ENCODE measurements at places on chromosomes 3 and 15.

- DNase-seq = no peak
These were observed 8.9 kb upstream of the RAMAC start for GRCh38 chr15:82977076-82977475.

- DNase-seq = no peak
These were observed 95.7 kb upstream of the C3orf80 start for GRCh38 chr3:160129459-160130061.

DNA sequence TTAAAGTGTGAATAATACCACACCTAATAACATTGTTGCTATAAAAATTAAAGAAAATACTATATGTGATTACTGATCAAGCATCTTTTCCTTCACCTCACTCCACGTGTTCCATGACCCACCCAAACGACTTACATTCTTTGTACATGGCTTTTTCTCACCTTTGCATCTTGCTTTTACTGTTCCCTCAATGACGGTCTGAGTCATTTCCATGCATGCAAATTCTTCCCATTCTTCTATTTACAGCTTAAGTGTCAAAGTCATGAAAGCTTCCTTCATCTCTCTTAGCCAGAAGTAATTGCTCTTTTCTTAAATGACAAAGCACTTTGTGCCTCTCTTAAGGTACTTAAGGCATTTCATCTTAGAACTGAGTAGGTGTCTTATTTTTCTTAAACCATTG, 64.0 kb downstream of the GREM1 start:
- no peak for DNase-seq

DNA sequence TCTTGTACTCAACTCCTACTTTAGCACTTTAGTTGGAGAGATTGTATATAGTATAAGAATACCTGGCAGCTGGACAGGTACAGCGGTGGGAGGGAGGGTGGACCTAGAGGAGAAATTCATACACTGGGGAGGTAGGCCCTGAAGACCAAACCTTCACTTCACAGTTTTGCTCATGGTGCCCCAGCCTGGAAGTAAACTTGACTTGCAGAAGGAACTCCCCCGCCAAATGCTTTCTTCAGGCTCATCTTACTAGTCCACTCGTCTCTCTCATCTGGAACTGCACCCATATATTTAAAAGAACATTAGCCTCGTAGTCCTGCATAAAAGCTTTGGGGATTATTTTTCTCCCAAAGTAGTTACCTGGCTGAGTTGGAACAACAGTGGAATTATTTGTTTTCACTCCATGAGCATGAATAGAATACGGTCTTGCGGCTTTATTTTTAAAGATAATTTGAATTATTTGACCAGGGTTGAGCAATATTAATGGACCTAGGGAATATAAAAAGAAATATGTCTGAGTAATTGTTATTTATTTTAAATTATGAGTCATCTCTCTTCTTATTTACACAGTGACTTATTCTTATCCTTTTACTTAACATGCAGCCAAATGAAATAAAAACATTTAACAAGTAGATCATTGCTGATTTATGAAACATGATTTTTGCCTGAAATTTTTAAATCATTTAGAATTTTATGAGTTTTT, 25.5 kb upstream of the CP start:
- DNase-seq = no peak

DNA sequence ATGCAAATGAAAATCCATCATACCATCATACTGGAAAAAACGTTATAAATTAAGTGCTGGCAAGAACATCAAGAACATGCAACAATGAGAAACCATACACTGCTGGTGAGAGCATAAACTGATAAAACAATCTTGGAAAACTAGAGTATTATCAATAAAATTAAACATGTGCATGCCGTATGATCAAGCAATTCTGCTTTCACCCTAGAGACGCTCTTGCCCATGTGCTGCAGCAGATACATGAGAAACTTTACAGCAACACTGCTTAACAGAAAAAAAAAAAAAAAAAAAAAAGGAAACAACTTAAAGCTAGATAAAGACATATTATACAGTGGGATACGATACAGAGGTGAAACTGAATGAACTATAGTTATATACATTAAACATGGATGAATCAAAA, 21.8 kb downstream of the SPG11 start:
- no peak for DNase-seq

DNA sequence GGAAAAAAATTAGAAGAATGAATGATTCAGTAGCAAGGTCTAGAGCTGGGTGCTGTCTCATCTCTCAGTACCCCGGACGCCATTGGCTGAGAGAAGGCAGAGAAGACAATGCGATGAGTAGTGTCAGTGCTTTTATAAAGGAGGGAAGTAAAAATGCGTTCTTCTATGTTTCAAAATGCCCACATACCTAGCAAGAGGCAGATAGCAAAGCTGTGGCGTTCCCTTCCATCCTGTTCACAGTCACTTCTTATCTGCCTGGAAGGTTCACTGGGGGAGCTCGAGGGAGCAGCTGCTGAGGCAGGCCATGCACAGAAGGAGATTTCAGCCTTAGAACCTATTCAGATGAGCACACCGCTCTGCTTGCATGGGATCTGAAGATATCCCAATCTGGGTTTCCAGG, 234.0 kb downstream of the RPLP1 start:
- DNase-seq = no peak

GRCh38 chr3:55327131-55327920, 159.8 kb downstream of the WNT5A start:
- no peak for DNase-seq

DNA sequence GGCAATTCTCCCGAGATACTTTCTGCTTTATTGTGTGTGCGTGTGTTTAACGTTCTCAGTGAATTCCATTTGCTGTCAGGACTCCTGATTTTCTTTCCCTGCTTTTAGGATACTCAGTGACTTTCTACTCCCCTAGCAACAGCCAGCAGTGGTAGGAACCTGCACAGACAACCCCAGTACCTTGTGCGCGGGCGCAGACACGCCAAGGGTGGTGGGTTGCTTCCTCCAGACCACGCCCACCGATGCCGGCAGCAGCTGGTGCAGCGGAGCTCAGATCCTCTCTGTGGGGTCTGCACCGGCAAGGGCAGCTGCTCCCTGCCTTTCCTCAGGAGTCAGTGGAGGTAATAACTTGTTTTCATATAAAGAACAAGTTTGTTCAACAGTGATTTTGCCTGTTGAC, 225.1 kb upstream of the NDN start:
- no peak for DNase-seq

DNA sequence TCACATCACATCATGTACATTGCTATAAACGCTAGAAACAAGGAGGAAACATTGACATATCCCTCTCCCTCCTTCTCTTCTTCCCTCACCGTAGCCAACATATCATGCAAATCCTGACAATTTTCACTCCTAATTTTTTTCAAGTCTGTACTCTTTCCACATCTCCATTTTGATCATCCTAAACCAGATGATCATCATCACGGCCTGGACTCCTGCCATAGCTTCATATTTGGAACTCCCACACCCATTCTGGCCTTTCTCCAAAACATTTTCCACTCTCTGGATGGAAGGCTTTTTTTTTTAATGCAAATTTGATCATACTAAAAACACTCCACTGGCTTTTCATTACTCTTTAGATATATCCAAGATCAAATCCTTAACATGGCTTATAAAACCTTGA, 248.0 kb upstream of the CNTN3 start:
- DNase-seq = no peak

DNA sequence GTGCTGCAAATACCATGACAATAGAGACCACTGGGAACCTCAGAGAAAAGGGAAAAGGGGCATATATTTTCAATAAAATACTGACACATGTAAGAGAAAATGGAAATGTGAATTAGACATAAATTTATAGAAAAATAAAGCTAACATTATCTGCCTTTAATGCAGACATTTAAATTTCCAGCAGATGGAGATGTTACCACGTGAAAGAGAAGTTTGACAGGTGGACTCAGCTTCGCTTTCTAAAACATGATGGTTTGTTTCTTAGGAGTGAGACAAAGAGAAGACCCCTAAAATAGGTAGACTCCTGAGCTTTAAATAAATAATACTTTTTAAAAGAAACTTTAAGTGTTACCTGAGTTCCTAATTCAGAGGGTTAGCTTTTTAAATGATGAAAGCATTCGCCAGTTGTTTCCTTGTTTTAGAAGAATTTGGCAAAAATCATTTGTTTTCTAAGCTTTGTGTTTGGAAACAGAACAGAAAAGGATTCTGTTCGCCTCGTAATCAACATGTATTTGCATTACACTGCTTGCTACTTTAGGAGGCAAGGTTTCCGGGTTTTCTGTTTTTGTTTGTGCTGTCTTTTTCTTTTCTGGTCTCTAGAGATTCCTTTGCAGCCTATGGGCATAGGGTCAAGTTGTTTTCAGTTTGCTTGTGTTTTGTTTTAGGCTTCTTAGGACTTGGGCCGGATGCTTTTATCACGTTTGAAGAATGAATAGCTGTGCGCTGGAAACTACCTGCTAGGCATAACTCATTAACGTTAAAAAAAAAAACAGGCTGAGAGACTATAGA, 271.4 kb downstream of the THSD4 start:
- no peak for DNase-seq

GRCh38 chr15:43922021-43922420, 95.2 kb downstream of the WDR76 start:
- DNase-seq = no peak

GRCh38 chr3:186167646-186168395, 58.9 kb upstream of the ETV5 start:
- DNase-seq = no peak

DNA sequence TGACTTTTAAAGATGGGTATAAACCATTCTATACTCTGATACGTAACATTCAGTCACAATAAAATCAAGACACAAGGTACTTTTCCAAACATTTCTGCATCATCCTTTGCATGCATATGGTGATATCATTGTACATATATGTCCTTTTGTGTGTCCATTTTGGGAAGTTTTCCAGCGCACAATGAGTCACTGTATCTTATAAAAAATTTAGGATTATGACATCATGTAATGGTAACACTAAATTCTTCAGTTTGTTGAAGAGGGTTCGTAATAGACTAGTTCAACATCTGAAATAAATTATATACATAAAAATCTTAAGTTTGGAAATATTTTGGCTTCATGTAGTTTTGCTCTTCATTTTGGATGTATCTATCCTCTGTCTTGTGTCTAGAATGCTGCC, 480.9 kb downstream of the ROBO1 start:
- no peak for DNase-seq

- no peak for DNase-seq
These were observed 365.6 kb downstream of the TIGIT start for GRCh38 chr3:114659109-114660061.

GRCh38 chr3:139548801-139549200, 9.3 kb upstream of the RBP1 start:
- DNase-seq = no peak

GRCh38 chr3:53169045-53169831, 8.2 kb downstream of the PRKCD start:
- no peak for DNase-seq

GRCh38 chr3:169054471-169054870, 609.0 kb downstream of the MECOM start:
- no peak for DNase-seq

GRCh38 chr3:178856804-178857203, 214.8 kb downstream of the ZMAT3 start:
- no peak for DNase-seq

GRCh38 chr3:1164101-1164500, 71.3 kb downstream of the CNTN6 start:
- DNase-seq = no peak

Data from esophagus muscularis mucosa (tissue), 4 donors.